ENCODE measurements at places on chromosomes 5 and 9.
A peak's percentile ranks its signal among the peaks of the same experiment; 100 is the strongest.

GRCh38 chr9:134134949-134135342, 936 bp upstream of the WDR5 start:
- peak; percentile 49 for ATAC-seq

DNA sequence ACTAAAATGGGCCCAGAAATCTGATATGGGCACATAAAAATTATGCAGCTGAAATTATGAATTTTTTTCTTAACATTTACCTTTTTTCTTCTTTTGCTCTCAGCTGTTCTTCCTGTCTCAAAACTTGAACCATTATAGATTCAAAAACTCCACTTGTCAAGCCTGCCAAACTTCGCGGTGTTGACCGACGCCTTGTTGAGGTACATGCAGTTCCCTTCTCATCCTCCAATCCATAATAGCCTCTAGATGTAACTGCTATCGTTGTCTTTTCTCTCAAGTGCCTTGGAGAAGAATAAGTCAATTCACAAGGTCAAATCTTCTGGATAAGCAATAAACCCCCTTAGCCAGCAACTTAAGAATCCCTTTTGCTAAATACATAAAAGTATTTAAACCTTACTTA, 27.2 kb downstream of the RANBP6 start:
- ATAC-seq, result no peak

- peak; percentile 60 for ATAC-seq
Measured at GRCh38 chr5:66596636-66597182, 516 bp downstream of the MAST4 start.

- no peak for ATAC-seq
Measured at GRCh38 chr9:131480258-131480657, 22.5 kb upstream of the POMT1 start.

DNA sequence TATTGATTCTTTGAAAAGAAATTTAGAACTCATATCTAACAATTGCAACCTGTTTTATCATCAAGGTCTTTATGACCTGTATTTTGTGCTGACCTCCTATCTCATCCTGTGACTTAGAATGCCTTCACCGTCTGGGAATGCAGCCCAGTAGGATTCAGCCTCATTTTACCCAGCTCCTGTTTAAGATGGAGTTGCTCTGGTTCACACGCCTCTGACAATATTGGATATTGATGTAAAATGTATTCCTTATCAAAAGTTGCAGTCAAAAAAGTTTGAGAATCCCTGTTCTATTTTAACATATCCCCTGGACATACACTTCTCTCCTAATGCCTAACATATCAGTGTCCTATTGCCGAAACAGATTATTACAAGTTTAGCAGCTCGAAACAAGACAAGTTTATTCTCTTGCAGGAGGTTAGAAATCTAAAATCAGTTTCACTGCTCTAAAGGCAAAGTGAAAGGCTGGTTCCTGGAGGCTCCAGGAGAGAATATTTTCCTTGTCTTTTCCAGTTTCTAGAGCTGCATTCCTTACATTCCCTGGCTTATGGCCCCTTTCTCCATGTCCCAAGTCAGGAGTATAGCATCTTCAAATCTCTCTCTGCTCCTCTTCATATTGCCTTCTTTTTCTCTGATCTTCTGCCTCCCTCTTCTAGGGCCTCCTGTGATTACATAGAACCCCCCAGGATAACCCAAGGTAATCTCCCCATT, 31.5 kb upstream of the LVRN start:
- ATAC-seq, result no peak

DNA sequence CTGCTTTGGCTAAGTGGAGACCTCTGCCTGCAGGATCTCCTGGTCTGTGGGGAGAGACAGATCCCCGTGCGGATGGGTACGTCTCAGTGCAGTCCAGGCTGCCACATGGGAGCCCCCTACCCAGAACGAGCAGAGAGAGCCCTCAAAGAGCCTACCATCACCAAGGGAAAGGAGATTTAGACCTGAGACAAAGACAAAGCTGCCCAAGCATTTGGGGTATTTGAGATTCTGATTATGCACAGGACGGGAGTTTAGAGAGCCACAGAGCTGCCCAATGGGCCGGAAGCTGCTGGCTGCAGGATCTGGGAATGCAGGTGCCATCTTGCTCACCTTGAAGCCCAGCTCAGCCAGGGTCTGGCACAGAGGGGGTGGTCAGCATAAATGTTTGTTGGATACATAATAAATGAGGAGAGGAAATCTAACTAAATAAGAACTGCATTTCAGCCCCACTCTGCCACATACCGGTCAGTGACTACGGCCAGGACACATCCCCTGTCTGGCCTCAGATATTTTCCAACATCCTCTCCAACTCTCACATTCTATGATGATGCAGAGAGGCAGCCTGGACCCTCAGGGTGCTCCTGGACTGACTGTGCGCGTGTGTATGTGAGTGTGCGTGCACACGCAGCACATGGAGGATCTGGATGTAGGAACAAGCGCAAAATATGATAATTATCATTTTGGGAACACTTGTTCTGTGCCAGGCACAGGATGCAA, 157.8 kb downstream of the FGF18 start:
- ATAC-seq, result no peak

DNA sequence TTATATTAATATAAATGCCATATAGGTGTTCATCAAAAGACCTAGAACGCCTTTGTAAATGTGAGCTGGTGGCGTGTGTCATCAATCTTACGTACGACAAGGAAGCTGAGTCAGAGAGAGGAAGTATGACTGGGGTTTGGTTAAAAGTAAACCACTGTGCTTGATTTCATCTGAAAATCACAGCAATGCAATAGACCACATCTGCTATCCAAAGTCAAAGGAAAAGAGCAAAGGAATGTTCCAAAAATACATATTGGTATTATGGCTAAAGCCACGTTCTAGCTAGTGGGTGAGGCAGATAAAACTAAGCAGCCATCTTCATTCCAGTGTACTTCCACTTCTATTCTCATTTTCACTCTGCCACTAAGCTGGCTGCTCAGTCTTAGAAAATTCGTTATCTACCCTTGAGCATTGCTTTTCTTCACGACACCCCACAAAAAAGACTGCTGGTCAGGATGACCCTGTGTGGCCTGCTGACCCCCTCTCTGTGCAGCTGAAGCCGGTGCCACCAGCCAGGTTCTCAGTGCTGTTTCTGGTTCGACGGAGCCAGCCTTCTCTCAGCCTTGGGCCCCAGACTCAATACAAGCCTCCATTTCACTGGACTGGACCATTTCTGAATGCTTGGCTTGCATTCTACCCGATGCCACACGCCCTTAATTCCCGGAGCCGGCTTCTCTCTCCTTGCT, 23.8 kb downstream of the SHC3 start:
- ATAC-seq, result peak; percentile 82

DNA sequence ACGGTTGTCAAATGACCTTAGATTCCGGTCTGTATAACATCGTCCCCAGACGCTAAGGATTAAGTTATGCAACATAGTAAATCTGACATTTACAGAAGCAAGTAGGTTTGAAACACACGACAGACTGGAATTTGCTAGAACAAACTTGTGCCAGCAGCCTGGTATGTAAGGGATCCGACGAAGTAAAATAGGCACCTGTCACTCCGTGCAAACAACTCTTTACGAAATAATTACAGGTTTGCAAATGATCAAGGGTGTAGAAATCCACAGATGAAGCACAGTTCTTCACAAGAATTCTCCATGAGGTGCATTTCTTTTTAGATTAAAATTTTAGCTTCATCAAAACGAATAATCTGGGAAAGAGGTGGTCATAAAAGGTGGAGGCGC, 508 bp downstream of the MOCS2 start:
- peak; percentile 53 for ATAC-seq

DNA sequence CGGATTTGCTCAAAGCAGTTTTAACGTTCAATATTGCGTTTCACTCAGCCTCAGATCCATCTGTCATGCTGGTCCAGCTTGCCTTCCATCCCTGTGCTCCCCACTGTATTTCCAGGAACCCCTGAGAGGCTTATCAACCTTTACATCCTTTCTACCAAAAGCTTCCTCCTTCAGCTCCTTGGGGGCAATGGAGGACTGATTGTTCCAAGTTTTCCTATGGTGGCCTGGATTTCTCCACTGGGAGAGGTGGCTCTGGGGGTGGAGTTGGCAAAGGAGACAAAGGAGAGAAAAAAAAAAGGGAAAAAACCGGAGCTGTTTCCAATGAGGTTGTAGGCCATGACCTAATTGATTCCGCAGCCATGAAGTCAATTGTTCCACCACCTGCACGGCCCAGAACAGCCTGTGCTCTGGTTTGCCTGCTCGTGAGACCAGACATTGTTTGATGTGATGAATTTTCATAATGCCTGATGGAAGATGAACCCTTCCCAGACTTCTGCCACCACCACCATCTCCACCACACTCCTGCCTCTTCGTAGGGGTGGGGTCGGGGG, 54.1 kb downstream of the ABLIM3 start:
- no peak for ATAC-seq

GRCh38 chr9:131197160-131197911, 72.0 kb downstream of the NUP214 start:
- ATAC-seq, result no peak

DNA sequence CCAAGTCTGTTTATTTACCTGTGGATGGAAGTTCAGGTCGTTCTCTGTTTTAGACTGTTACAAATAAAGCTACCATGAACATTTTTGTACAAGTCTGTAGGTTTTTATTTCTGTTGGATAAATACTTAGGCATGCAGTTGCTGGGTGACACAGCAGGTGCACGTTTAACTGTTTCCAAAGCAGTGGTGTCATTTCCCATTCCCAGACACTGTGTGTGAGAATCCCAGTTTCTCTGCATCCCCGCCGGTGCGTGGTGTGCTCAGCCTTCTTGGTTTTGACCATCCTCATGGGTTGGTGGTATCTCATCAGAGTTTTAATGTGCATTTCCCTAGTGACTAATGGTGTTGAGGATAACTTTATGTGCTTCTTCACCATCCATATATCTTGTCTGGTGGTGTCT, 27.2 kb downstream of the AHRR start:
- no peak for ATAC-seq
